Progenitor cell of endocrine pancreas (in vitro differentiated cells): ENCODE measurements at places on chromosomes 3 and 15. TPM values are rescaled to one million over a fixed set of nuclear protein-coding genes. Genes with fewer than 3 reads are reported as not detected.

DNA sequence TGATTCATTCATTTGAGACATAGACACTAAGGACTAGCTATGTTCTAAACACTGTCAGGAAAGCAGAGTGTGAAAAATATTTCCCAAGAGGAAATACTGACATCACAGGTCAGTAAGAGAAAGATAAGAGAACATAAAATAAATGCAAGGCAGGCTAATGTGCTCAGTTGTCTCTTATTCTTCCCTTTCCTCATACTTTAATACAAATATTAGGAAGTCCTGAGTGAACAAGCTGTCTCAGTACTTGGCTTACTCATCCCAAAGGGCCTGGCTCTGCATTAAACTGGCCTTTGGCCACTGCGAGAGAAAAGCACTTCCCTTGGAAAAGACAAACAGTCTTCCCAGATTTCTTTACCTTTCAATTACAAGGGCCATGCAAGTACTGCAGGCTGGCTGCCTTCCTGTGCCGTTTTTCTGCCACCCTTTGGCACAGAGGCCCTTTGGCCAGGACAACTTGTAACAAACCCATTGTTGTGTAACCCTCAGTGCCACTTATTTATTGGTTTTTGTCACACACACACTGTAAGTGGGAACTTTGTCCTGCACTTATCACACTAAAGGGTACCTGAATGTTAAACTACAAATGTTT is 31.7 kb downstream of the EDC3 start:
- H3K36me3 ChIP-seq, result peaks cover 3% of the 10 kb centered on the region
- H3K4me1 ChIP-seq, result no peaks in the 10 kb centered on the region
- H3K27me3 ChIP-seq, result no peaks in the 10 kb centered on the region
- H3K27ac ChIP-seq, result peak overlapping the region; percentile 62
- no peak overlapping the region for H3K4me3 ChIP-seq

GRCh38 chr3:86605166-86605565 is 385.8 kb downstream of the VGLL3 start:
- no peaks in the 10 kb centered on the region for H3K36me3 ChIP-seq
- DNase-seq, result no peak
- H3K4me1 ChIP-seq, result no peaks in the 10 kb centered on the region
- no peak overlapping the region for H3K27ac ChIP-seq
- no peak overlapping the region for H3K4me3 ChIP-seq
- no peaks in the 10 kb centered on the region for H3K27me3 ChIP-seq

- DNase-seq, result no peak
- H3K27ac ChIP-seq, result no peak overlapping the region
- H3K4me1 ChIP-seq, result peaks cover 11% of the 10 kb centered on the region
- H3K27me3 ChIP-seq, result peaks cover 7% of the 10 kb centered on the region
Measured at GRCh38 chr3:37543666-37544065, 318.0 kb upstream of the CTDSPL start.

GRCh38 chr15:81152799-81153198 is 18.7 kb downstream of the CFAP161 start:
- H3K4me1 ChIP-seq, result peaks cover 5% of the 10 kb centered on the region
- H3K27me3 ChIP-seq, result peaks cover 6% of the 10 kb centered on the region
- H3K27ac ChIP-seq, result no peak overlapping the region
- DNase-seq, result no peak

- no peak for DNase-seq
- H3K4me3 ChIP-seq, result no peak overlapping the region
- no peak overlapping the region for H3K27ac ChIP-seq
- H3K4me1 ChIP-seq, result no peaks in the 10 kb centered on the region
- peaks cover 6% of the 10 kb centered on the region for H3K27me3 ChIP-seq
Measured at GRCh38 chr3:11248596-11248995, 23.6 kb upstream of the ATG7 start.

- peaks cover 3% of the 10 kb centered on the region for H3K27me3 ChIP-seq
- H3K4me1 ChIP-seq, result no peaks in the 10 kb centered on the region
- no peaks in the 10 kb centered on the region for H3K36me3 ChIP-seq
- H3K4me3 ChIP-seq, result no peak overlapping the region
Measured at GRCh38 chr3:170560296-170560695, 25.6 kb downstream of the SLC7A14 start.

The GOLGA6L10 gene
- total RNA-seq, result 8.7 and 9.5 TPM in 2 replicates
